ENCODE measurements at places on chromosomes 4 and X. TPM values are rescaled to one million over a fixed set of nuclear protein-coding genes. Genes with fewer than 3 reads are reported as not detected.

TMPRSS11B gene
- total RNA-seq = not detected

LRCH2 gene
- not detected for total RNA-seq

TMEM31 gene
- total RNA-seq = not detected

DCAF4L1 gene
- 0.19 TPM for total RNA-seq

GABRQ gene
- 0.17 TPM for total RNA-seq

HHIP gene
- total RNA-seq = 0.60 TPM

MMRN1 gene
- not detected for total RNA-seq

GPR34 gene
- not detected for total RNA-seq

WDR17 gene
- total RNA-seq = 3.3 TPM

BMPR1B gene
- 4.8 TPM for total RNA-seq

ADH1B gene
- total RNA-seq = not detected

NOX1 gene
- 0.14 TPM for total RNA-seq

PAGE2B gene
- not detected for total RNA-seq

SSX3 gene
- not detected for total RNA-seq

MAGEB1 gene
- total RNA-seq = not detected

ANAPC4 gene
- 14.6 TPM for total RNA-seq

TRMT2B gene
- total RNA-seq = 14.0 TPM

MAGEE2 gene
- total RNA-seq = not detected

DOK7 gene
- 0.82 TPM for total RNA-seq

NIPAL1 gene
- 0.78 TPM for total RNA-seq
